ENCODE measurements at places on chromosomes 4 and X.
A peak's percentile ranks its signal among the peaks of the same experiment; 100 is the strongest.

DNA sequence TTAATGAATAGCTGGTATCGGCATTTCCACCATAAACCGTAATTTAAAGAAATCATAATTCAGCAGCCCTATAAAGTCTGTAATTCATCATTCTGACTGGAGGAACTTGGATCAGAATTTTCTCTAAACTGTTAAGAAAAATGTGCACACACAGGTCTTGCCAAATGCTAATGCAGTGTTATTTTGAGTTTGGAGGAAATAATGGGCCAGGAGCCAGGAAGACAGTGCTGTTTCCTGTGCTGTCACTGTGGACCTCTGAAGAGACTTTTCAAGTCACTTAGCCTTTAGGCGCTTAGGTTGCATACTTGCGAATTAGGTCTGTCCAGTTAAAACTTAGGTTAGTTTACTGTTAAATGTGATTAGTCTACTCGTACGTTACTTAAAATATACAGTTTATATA is 137.5 kb upstream of the ANXA3 start:
- no peak for DNase-seq

DNA sequence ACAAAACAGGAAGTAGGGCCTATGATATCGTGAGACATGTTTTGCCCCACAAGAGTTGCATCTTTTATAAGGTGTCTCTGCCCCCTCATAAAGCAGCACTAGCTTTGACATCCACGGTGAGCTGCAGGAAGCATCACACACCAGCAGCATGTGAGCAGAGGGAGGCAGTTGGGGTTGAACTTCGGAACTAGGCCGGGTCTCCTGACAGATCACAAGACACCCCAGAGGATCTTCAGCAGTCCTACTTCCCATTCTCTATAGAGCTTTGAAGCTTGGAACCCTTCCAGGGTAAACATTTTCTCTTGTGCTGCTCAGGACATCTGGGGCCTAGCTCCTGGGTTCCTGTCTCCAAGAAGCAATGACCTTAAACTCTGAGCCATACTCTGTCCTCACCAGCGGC is 27.5 kb downstream of the YY2 start:
- DNase-seq: no peak

DNA sequence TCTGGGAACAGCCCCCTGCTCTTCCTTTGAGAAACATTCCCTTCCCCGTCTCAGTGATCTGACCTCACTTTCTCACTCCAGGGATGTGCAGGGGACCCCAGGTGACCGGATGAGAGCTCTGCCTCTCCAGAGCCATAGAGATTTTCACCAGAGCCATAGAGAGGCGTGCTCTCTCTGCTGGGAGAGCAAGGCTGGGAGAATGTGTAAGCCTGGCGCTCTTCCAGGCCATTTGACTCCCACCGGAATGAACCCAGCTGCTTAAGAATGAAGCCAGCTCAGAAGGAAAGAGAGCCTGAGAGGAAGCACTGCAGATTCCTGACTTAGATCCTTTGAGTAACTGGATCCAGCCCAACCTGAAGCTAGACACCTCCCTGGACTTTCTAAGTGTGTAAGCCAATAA is 106.4 kb downstream of the DHX15 start:
- DNase-seq: no peak

DNA sequence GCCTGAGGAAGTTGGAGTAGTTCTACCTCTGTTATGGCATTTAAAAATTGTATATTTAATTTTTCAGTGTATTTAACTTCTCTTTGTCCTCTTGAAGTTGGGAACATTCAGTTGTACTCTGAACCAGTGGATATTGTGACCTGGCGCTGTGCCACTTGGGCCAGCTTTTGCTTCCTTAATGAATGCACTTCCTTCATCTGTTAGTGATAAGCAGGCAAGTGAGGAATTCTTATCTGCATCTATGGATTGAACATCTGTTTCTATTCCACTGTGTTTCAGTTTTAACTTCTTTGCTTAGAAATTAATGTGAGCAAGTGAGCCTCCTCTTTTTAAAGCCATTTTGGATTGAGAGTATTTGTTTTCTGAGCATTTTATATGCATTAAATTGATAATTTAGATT is 128.3 kb downstream of the UCHL1 start:
- DNase-seq: no peak

DNA sequence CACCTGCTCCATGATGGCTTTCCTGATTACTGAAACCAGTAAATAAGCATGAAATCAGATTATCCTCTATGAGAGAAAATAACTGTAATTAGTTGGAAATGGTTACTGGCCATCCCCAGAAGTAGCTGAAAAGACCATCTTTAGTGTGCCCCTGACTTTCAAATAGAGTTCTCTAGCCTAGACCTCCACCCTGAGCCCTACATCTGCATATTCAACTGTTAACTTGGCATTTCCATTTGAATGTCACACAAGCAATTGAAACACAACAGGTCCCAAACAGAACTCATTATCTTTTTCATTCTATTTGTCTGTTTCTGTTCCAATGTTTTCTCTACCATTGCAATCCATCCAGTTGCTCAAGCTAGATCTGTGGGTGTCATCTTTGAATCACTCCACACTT is 952.3 kb downstream of the RPA4 start:
- DNase-seq: no peak

DNA sequence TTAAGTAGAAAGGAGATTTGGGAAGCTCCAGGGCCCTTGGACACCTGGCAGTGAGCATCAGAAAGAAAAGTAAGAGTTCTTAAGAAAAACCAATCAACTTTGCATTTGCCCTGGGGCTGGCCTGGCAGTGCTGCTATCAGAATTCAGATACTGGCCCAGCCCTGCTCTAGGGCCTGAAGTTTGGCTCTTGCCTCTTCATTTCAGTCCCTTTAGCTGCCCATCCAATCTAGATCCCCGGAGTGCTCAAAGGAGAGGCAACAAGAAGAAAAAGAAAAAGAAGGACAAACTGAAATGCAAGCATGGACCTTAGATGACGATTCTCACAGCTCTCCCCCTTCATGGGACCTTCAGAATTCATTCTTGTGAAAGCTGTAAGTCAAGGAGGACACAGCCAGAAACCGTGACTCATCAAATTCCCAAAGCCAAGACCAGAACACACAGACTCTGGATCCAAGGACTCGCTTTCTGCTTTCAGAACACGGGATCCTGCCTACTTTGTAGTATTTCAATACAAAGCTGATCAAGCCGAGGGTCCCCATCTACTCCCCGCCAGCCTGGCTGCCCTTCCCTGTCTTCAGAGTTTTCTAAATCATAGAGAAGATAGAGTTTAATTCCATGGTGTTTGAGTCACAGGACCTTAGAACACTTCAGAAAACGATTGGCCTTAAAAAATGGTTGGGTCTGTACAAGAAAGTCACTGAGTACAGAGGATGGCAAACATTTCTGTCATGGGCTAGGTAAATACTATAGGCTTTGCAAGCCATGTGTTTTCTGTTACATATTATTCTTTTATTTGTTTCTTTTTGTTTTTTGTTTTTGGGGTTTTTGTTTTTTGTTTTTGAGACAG is 103.7 kb downstream of the RBM47 start:
- no peak for DNase-seq

DNA sequence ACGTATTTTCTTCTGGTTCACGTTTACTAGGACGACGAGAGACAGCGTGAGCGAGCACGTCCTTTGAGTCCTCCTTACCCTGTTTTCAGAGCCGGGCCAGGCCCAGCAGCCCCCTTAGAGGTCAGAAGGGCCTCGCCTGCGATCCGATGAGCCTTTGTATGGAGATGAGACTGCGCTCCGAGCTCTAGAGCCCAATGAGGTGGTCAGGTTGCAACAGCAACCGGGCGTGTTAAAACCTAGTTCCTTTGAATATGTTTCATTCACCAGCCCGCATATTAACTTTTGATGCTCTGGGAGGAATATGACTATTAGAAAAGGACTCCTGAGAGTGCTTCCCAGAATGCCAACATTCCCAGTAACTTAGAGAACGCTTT is 55.6 kb upstream of the TADA2B start:
- peak; percentile 39 for DNase-seq

GRCh38 chr4:87738483-87738882 is 60.9 kb upstream of the IBSP start:
- no peak for DNase-seq

GRCh38 chr4:87543835-87544461 is 14.8 kb upstream of the SPARCL1 start:
- DNase-seq: peak; percentile 28

DNA sequence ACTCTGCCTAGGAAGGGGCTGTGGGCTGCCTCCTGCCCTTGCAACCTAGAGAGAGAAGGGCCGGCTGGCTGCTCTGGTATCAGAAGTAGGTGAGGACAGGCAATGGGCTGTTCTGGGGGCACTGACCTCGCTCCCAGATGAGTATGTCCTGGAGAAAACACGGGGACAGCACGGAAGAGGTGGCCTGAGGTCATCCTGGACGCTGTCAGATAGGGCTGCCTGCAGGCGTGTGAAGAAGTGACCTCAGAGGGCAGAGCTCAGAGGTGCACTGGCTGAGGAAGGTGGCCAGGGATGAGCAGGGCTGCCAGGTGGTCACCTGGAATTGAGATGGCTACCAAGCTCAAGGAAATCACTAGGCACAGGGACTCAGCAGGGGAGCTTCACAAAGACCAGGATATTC is 159.6 kb downstream of the TSPAN5 start:
- no peak for DNase-seq

- peak; percentile 93 for DNase-seq
Measured at GRCh38 chr4:40307627-40308497, 27.3 kb upstream of the CHRNA9 start.

- DNase-seq: peak; percentile 14
Measured at GRCh38 chr4:121799208-121799823, 1.8 kb upstream of the EXOSC9 start.

DNA sequence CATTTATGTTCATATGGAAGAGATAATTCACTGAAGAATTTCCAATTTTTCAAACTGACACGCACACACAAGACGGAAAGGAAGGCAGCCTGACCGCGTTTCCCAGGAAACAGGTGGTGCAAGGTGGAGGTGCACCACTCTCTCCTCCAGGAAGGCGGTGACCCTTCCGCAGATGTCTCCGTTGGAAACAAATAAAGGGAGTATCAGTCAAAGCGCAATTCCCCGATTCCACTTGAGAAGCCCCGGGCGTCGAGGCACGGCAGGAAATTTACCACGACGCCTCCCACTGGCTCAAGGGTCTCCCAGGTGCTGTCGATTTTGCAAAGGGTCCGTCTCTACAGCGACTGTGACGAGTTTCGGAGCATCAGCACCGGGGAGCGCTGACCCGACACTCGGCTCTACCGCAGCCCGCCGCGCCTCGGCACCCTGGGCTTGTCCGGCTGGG is 770 bp upstream of the TIGD2 start:
- no peak for DNase-seq

GRCh38 chr4:57205580-57205979 is 95.4 kb upstream of the IGFBP7 start:
- DNase-seq: no peak

- no peak for DNase-seq
Measured at GRCh38 chr4:28310926-28311325, 1450.3 kb downstream of the STIM2 start.

DNA sequence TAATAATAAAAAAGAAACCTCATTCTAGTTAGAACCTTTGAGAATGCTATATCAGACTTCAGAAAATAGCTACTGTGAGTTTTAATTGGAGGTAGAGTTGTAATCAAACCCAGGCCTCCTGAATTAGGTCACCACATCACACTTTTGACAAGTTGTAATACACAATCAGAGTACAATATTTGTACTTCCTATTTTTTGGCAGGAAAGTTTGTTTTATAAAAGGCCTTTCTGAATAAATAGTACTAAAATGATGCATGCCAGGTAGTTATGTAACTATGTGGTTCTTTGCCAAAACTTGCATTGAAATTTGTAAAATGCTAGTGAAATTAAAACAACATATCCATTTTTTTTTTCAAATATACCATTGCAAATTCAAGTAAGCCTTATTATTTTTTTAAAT is 26.8 kb downstream of the ADH7 start:
- no peak for DNase-seq

GRCh38 chr4:146852360-146852759 is 93.3 kb downstream of the TTC29 start:
- DNase-seq: no peak

DNA sequence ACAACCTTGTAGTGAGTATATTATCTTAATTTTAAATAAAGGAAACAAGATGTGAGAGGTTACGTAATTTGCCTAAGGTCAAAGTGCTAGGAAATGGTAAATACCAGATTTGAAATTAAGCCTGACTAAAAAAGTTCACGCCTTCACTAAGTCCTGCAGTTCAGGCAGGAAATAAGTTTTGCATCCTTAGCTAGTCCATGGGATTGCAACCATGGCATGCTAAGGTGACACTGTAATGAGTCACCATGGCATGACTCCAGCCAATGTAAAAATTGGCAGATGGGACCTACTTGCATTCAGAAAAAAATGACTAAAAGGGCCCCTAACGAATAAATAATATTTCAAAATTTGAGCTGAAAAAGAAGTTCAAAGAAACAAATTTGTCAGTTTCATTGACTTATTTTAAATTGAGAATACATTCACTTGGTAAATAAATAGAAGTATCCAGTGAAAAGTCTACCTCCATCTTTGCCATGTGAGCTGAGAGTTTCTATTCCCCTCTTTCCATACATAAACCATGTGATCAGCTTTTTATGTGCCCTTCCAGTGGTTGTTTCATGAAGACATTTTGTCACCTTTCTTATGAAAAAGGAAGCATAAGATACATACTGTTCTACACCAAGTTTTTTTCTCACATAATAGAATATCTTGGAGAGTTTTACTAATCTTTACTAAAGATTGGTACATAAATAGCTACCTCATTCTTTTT is 72.4 kb downstream of the ANKRD50 start:
- DNase-seq: no peak

- DNase-seq: no peak
Measured at GRCh38 chr4:52841682-52842456, 20.2 kb upstream of the RASL11B start.

DNA sequence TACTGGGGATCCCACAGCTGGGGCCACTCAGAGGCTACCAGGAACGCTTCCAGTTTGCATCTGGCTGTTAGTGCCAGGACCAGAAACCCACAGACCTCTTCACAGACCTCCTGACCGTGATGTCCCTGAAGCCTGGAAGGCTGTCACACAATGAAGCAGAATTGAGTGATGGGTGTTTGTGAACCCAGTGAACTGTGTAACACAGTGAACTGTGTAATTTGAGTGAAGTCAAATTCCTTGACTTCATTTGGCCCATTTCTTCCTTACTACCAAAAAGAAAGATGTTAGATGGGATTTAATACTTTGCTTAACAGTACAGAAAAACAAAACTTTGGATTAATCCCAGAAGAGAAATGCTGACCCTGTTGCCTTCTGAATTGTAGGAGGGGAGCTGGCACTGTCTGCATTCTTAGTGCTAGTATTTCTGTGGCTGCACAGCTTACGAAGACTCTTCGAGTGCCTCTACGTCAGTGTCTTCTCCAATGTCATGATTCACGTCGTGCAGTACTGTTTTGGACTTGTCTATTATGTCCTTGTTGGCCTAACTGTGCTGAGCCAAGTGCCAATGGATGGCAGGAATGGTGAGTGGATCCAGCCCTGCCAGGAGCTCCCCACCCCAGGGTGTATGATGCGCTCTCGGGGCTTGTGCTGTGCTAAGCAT is 17.8 kb downstream of the SRD5A3 start:
- no peak for DNase-seq

Data from MM.1S (cell line).